ENCODE measurements at places on chromosomes 12 and 14. TPM values are rescaled to one million over a fixed set of nuclear protein-coding genes. Genes with fewer than 3 reads are reported as not detected.

Gene DCD
- not detected for total RNA-seq

Gene ARHGAP9
- total RNA-seq, result not detected

GRCh38 chr14:54347044-54347443 lies 49.8 kb upstream of the CDKN3 start:
- DNase-seq, result no peak

Gene USP44
- total RNA-seq, result 0.21 TPM

Gene RNASE2
- total RNA-seq, result not detected

DNA sequence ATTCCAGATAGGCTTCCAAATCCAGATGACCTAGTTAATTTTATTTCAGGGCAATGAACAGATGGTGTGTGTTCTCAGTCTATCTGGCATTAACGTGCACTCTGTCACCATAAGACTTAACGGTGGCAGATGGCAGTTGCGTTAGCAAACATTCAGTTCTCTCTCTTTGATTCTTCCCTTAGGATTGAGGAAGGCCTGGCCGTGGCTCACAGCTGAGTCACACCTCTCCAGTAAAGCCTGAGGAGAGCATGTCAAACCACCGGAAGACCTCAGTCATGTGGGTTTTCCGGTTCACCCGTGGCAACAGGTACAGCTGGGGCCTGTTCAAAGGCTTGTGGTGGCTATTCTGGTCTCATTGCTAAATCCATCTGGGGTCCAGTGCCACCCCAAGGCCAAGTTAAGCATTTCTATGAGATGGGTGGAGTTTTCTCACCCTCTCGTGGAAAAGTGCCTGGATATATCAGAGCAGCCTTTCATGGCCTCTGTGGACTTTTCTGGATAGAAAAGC lies 545.1 kb upstream of the ATP2B1 start:
- peak; percentile 8 for DNase-seq
